SK-N-DZ (cell line): ENCODE measurements at places on chromosomes 2 and 18.

GRCh38 chr2:240872317-240873097, 3.9 kb downstream of the AGXT start:
- DNase-seq, result no peak

GRCh38 chr18:8890957-8891464, 185.7 kb downstream of the MTCL1 start:
- DNase-seq, result peak; percentile 51

GRCh38 chr2:127893033-127893432, 7.3 kb upstream of the AMMECR1L start:
- DNase-seq, result no peak

GRCh38 chr2:42029639-42030199, 18.1 kb upstream of the PKDCC start:
- DNase-seq, result no peak

DNA sequence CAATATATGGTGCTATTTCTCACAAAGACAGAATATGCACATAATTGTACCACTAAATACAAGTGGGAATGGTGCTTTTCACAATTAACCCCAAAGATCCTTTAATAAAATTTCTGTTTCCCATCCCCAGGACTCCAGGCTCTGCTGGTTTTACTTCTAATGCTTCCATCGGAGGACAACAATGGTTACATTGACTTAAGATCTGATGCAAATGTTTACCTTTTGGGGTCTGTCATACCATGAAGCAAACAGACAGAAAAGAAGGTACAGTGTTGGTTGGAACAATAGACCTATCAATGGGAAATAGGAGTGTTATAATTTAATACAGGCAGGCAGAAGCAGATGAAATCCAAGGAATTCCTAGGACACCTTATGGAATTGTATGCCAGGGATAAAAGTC, 105.7 kb downstream of the UPP2 start:
- no peak for DNase-seq

GRCh38 chr2:202635428-202636212, 851 bp downstream of the FAM117B start:
- DNase-seq, result peak; percentile 77

DNA sequence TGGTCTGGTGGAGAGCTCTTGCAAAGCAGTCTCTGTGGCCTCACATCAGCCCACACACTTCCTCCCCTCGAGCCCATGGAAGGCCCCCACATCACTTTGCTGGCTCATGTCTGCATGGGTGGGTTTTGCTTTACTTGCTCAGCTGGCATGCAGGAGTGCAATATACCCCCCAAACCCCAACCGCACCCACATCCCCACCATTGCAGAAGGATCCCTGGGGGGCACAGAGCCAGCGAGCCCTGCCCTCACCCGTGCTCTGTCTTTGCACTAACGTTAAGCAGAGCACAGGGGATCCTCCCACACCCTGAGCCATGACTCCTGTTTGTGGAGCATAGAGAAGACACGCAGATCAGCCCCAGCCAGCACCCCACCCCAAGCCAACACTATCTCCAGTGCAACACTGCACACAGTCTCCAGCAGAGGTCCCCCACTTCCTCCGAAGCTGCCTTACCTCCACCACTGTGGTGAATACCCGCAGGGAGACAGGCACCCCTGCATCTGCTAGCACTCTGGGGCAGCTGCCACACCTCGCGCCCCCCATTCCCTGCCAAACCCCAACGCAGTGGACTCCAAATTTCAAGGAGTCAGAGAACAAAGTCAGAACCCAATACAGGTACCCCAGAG, 177.8 kb upstream of the RGPD4 start:
- no peak for DNase-seq

GRCh38 chr18:49520661-49521145, 33.7 kb upstream of the C18orf32 start:
- no peak for DNase-seq

GRCh38 chr2:29703336-29703735, 218.1 kb downstream of the ALK start:
- peak; percentile 29 for DNase-seq

DNA sequence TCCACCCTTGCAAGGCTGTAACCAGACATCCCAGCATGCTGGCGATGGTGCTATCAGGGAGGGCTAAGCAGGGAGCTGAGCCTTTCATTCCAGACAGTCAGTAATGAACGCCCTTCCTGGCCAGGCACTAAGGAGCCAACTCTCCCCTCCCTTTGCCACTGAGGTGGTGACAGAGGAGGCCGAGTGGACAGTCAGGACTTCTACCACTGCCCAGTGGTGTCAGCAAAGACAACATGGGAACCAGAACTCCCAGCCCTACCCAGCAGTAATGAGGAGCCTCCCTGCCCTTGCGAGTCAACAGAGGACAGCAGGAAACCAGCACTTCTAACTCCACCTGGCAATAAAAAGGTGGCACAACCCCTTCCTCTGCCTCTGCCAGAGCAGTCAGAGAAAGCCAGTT, 68.6 kb downstream of the ZAP70 start:
- DNase-seq, result no peak

GRCh38 chr2:162747974-162748373, 90.6 kb downstream of the KCNH7 start:
- DNase-seq, result no peak

DNA sequence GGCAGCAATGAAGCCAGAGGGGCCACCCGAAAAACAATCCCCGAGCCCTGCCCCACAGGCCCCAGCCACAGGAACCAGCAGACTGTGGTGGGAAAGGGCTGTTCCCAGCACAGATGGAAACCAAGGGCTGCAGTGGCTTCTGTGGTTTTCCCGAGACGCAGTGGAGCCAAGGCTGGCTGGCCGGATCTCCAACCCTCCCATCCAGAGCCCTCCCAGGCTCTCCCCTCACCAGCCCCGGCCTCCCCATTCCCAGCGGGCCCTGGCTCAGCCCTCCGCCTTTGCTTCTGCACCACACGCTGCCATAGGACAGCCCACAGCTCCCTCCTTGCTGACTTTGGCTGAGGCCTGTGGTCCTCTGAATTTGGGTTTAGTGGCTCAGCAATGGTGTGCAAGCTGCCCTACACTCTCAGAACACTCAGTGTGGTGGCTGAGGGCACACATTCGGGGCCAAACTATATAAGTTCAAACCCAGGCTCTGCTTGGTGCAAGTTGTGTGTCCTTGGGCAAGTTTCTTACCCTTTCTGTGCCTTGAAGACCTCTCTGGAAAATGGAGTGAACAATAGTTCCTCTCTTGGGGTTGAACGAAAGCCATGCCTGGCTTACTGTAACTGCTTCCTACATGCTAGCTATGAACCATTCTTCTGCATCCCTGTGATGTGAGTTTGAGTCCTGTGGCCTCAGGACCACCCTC, 200.1 kb downstream of the SMAD7 start:
- no peak for DNase-seq

DNA sequence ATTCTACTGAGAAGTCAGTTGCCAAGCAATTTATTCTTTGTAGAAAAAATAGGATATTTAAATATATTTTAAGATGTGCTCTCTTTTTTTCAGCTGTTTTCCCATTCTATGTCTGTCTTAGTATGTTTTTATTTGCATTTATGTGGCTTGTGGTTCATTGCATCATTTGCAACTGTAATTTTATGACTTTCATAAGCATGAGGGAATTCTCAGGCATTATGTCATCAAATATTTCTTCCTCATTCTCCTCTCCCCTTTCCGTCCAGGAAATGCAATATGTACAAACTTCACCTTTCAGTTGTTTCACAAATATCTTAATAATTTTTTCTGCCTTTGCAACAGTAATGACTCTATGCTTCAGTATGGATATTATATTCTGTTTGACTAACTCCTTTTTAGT, 560.2 kb upstream of the LRATD1 start:
- DNase-seq, result no peak

- peak; percentile 34 for DNase-seq
These were observed 2.4 kb downstream of the MARS2 start for GRCh38 chr2:197707316-197708213.

DNA sequence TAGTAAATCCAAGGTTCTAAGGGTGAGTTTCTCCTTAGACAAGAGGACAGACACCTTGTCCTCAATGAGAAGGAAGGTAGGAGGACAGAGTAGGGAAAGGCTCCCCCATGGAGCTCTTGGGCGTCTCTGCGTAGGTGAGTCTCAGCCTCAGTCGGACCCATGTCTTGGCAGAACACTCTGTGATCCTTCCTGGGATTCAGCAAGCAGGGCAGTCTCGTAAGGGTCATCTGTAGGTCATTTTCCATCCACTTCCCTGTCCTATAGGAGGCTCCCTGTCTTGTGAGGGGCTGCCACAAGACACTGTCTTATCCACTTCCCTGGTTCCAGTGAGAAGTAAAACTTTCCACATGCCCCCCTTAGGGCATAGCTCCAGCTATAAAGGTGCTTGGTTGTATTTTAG, 122.6 kb upstream of the TWIST2 start:
- no peak for DNase-seq

GRCh38 chr2:33384599-33384961, 91.9 kb upstream of the RASGRP3 start:
- no peak for DNase-seq

- DNase-seq, result no peak
These were observed 594.0 kb upstream of the LINC00305 start for GRCh38 chr18:64742898-64743297.

DNA sequence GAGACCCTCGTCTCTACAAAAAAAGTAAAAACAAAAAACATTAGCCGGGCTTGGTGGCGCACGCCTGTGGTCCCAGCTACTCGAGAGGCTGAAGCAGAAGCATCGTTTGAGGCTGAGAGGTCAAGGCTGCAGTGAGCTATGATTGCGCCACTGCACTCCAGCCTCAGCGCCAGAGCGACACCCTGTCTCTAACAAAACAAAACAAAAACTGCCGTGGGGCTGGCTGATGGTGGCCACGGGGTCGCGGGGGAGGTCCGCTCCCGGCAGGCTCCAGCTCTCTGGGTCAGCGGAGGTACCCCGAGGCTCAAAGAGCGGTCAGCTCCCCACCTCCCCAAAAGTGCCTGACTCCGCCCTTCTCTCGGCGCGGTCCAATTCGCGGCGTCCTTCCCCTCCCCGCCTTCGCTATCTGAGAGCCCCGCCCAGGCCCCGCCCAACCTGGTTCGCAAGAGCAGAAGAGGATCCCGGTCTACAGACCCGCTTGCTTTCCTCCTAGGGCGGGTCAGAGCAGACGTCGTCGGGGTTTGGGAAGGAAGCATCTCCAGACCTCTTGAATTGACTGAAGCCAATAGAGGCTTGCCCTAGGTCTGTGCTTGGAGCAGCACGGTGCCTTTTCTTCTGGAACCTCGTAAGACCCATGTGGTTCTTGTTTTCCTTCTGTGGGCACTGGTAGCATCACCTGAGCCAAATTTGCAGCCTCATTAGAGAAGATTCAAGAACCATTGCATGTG, 7.8 kb downstream of the RAX start:
- DNase-seq, result no peak

- DNase-seq, result peak; percentile 30
These were observed 26.4 kb downstream of the KCNIP3 start for GRCh38 chr2:95323347-95324155.

DNA sequence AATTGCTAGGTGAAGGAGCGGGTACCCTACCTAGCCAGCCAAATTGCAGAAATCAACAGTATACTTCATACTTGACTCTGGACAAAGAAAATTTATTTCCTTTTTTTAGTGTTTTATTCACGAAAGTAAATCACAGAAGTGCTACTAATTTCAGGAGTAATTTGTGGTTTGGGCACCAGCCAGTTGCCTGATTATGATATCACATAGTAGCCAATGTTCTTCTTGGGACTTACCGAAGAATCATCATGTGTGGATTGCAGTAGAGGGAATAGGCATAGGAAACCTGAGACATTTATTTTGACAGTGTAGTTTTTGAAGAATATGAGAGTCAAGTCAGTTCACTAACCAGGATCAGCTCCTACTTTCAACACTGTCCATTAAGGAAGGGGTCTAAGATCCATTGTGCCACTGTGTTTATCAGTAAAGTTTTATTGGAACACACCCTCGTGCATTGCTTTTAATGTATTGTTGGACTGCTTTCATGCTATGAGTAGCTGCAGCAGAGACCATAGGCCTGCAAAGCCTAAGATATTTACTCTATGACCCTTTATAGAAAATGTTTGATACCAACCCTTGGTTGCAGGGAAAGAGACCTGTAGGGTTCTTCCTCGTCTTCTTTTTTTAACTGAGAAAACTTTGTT, 32.1 kb downstream of the TNFRSF11A start:
- DNase-seq, result no peak

GRCh38 chr2:199999166-199999565, 43.8 kb downstream of the MAIP1 start:
- no peak for DNase-seq

- DNase-seq, result no peak
These were observed 41.2 kb downstream of the SAP130 start for GRCh38 chr2:127986548-127987079.

DNA sequence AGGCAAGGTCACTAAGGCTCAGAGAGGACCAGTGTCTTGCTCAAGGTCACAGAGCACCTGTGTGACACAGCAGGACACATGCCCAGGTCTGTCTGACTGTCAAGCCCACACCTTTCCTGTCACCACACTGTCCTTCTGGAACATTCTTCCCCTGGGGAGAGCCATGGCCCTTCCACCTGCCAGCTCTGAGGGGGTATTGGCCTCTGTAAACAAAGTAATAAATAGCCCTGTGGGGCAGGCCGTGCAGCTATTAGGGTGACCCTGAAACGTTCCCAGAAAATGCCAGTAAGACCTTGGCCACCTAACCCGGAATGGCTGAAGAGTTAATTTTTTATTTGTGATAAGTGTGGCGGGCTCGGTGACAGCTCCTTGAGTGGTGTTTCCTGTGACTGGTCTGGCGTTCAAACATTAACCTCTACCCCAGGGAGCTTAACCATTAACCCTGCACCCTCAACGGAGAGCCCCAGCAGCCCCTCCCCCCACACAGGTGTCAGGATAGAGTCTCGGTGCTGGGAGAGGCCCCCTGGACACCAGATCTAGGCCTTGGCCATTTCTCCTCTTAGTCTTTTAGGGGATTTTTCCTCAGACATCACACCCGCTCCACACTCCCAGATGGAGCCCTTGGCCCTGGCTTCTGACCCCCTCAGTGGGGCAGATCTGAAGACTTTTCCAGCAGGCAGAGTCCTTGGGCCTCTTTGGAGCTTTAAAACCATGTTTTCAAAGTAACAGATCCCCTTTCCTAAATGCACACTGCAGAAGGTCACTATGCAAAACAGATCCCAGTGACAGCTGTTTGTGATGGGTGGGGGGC, 36.6 kb downstream of the SCTR start:
- DNase-seq, result no peak

GRCh38 chr18:76953156-76953555, 130.8 kb downstream of the ZNF236 start:
- DNase-seq, result no peak

DNA sequence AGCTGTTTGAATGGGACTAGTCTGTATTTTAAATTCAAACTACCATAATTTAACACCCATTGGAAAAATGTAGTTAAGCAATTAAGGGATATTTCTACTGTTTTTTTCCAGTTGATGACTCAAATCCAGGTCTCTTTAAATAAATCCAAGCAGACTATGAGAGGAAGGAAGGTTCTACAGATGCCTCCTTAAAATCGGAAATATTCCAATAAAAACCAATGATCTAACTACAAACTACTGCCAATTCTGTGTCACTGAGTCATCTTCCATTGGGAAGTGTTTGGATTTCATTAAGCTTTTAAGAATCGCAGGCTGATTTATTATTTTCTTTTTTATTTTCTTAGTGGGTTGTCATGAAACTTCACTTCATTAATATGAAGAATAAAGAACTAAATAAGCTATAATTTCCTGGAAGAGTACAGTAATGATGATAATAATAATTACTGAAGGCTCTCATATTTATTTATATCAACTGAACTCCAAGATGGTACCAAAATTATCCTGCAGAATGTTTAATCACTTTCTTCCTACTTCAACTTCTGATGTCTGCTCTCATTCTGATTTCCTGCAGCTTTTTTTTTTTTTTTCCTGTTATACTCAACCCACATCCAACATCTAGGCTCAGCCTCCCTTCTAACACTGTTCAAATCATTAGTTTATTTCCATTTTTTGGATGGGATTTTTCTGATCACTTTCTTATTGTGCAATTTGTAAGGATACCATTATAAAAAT, 166.3 kb upstream of the FN1 start:
- DNase-seq, result no peak
